ENCODE measurements at places on chromosomes 6 and 20.

GRCh38 chr6:93341900-93342613 lies 77.3 kb downstream of the EPHA7 start:
- no peak for DNase-seq

- DNase-seq: no peak
Measured at GRCh38 chr20:23344336-23344735, 6.3 kb upstream of the NXT1 start.

GRCh38 chr20:40899344-40899743 lies 129.3 kb upstream of the TOP1 start:
- DNase-seq: no peak

GRCh38 chr20:4820806-4821518 lies 99.3 kb downstream of the PRND start:
- no peak for DNase-seq

- no peak for DNase-seq
Measured at GRCh38 chr20:5881703-5882102, 68.6 kb downstream of the TRMT6 start.

GRCh38 chr6:117547688-117548621 lies 54.4 kb downstream of the GOPC start:
- no peak for DNase-seq

DNA sequence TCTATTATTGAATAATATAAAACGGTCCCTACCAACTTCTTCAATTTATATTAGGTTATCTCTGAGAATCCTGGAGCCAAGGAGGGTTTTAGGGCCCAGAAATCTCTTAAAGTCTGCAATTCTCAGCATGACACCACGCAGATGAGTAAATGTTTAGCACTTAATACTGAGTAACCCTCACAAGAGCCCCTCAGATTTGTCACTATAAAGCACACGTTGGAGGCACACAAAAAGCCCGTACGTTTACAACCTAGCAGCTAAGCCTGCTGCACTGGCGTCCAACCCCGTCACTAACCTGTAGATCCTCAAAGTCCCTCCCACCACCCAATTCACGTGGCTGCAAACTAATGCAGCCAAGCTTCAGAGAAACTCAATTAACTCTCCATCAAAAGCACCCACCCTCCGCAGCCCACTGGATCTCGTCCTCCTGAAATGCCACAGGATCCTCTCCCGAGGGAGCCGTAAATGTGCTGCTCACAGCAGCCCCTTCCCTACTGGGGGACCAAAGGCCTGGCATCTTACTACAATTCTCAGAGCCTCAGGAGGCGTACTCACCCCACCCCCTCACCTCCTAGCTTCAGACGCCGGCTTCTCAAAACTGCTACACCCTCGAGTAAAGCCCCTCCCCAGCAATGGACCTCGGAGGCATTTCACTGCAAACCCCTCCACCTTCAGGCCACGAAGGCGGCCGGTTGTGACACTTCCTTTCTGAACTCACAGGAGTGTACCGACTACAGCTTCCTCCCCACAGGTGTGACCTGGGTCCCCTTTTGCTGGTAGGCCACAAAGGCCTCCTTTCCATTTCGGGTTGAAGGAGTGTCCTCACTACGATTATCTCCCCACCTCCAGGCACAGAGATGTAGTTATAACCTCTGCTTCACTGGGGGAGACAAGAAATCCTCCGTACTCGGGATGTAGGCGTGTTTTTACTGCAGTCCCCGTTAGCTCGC lies 909 bp downstream of the CPNE1 start:
- DNase-seq: peak; percentile 41

DNA sequence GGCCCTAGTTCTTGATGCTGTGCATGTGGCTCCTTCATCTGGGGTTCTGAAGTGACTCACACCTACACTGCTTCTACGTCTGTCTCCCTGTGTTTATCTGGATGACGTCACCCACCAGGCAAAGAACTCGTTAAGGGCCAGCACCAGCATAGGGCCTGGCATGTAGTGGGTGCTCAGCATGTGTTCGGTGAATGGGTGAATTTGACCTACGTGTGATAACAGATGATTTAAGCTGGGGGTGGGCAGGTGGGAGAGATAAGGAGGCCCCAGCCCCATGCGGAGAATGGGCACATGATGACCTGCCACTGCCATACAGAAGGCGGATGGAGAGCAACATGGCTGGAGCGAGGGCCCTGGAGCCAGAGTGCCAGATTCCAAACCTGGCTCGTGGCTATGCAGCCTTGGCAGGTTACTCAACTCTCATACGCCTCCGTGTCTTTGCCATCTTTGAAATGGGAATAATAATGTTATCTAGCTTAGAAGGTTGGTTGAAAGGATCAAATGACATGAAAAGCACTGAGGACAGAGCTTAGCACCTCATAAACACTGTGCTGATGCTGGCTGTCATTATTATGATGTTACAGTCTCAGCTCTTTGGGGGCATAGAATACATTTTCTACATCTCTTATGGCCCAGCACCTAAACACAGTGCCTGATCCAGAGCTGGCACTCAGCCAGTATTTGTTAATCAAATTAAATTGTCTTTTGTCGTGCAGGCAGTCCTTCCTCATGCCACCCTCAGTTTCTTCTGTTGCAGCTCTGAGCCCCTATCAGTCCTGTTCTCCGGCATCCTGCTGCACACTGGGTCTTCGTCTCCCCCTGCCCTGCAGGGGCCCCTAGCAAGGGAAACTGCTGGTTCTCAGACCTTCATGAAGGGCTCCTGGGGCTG lies 39.6 kb downstream of the VEGFA start:
- no peak for DNase-seq

DNA sequence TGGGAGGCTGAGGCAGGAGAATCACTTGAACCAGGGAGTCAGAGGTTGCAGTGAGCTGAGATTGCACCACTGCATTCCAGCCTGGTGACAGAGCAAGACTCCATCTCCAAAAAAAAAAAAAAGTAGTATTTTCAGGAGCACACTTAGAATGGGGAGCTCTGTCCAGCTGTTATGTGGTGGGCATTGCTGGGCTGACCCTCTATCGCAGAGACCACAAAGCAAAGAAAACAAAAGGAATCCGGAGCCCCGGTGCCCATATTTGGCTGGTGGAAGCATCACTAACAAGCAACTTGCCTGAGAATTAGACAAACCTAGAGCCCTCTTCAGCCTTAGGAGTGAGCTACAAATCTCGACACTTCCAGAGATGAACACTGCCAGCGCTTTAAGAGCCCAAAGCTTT lies 137.3 kb upstream of the GPR6 start:
- DNase-seq: no peak

GRCh38 chr6:54719633-54720032 lies 126.9 kb upstream of the FAM83B start:
- no peak for DNase-seq

GRCh38 chr6:68778356-68779020 lies 143.4 kb downstream of the ADGRB3 start:
- DNase-seq: no peak

GRCh38 chr6:100685747-100686146 lies 195.4 kb downstream of the ASCC3 start:
- no peak for DNase-seq

DNA sequence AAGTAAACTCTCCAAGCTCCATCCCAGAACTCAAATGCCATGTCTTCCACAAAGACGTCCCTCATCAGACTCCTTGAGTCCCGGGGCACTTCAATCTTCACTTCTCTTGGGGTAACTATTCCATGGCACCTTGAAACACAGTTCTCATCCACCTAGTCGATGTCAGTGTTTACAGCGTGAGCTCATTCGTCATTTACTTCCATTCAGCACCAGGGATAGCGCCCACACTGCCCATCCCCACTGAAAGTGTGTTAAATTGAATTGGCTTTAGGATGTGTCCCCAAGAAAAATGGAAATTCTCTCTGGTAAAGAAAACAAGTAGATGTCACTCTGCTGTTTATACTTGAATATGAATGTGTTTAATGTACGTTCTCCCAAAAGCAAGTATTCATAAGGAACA lies 31.3 kb downstream of the KCNK15 start:
- DNase-seq: no peak

GRCh38 chr6:106413016-106413415 lies 52.5 kb downstream of the CRYBG1 start:
- no peak for DNase-seq

DNA sequence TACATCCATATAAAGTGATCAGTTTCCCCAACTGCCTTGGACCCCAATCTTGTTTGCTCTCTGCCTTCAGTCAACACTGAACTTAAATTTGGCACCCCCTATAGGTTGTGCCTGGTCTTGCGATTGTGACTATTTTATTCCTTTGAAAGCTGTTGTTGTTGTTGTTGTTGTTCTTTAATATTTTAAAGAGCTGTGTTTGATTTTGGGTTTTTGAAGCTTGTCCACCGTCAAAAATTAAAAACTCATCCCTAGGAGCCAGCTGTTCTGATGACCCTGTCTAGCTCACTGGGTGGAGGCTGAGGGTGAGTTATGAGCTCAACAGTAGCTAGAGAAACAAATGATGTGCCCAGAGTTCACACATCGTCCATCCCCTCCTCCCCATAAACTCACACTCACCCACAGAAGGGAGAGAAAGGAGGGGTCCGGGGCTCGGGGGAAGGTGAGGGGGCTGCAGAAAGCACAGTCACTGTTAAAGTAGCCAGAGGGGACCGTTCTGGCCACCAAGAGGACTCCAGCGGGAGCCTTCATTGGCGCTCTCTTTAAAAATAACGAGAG lies 4.0 kb downstream of the SIM1 start:
- DNase-seq: no peak

DNA sequence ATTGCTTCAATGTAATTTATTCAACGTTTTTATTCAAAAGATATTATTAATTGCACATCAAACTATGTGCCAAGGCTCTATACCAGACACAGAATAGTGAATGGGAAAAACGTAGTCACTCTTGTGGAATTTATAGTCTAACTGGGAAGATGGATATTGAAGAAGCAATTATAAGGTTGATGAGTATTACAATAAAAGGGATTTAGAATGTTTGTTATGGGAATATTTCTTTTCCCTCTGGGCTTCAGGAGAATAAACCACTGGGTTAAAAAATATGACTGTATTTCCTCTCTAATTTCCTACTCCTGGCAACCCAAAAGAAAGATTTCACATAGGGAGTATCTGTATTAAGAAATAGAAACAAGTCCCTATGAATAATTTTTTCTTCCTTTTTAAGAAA lies 25.1 kb upstream of the UTRN start:
- no peak for DNase-seq

GRCh38 chr6:15948930-15949900 lies 179.7 kb upstream of the MYLIP start:
- no peak for DNase-seq

DNA sequence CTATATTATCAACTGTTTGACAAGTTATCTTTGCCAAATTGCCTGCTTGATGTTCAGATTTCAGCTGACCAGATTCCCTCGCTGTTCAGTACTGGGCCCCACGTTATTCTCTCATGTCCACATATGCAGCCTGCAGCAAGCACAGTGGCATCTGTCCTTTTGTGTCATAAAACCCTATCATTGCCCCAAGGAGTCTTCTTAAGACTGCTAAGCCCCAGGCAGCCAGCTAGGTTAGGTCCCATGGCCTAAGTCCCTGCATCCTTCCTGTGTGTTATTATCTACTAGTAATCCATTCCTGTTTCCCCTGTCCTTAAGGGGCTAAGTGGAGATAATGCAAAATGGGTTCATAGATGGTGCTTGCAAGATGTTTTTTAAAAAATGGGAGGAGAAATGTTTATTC lies 7.2 kb downstream of the KDM1B start:
- no peak for DNase-seq

- no peak for DNase-seq
Measured at GRCh38 chr6:168884050-168884645, 369.5 kb downstream of the THBS2 start.

GRCh38 chr6:37665304-37665703 lies 32.4 kb downstream of the MDGA1 start:
- no peak for DNase-seq

DNA sequence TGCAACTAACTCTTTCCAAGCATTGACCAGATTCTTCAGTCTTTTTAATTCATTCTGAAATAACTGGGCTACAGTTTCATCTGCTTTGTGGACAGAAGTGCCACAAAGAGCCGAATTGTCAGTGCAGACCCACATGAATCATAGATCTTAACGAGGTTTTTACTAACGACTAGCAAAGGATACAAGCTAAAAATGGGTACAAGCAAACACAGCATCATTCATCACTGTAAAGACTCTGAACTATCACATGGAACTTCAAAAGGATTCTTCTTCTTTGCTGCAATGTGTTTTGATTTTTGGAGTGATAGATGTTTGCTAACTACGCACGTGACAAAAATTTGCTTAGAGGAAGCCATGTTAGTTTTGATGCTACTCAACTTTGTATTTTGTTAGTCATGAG lies 227.1 kb downstream of the ESR1 start:
- no peak for DNase-seq

DNA sequence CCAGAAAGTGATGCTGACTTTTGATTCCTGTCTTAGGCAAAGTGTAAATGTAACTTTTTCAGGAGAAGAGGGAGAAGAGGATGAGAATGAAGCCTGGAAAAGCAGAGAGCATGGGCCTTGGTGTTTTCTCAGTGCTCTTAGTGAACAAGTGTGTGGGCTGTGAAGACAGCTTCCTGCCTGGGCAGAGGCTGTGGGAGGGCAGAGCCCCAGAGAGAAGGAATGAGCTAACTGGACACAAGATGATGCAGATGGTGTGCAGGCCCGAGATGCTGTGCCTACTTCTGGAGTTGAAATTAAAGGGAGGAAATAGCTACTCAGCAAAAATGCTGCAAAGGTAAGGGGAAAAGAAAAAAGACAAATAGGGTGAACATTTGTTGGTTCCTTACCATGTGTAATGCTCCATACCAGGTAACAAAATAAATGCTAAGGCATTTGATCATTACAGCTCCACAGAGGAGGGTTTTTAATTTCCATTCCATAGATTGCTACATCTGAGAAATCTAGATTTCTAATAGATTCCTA lies 87.0 kb upstream of the CEP162 start:
- DNase-seq: no peak

DNA sequence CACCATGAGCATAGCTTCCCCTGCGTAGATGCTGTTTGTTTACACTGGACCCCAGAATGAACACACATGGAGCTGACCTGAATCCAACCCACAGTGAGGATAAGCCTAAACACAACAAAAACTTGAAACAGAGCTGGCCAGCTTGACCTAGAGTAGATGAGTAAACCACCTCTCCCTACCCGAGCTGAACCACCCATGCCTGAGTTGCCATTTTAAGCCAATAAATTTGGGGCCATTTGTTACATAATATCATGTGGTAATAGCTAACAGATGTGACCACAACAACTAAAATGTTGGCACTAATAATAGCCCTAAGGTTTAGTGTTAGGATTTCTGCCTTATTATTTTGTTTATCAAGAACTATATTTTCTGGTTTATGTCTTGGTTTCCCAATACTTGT lies 103.2 kb upstream of the GRIK2 start:
- no peak for DNase-seq
